ENCODE measurements at places on chromosomes 3 and 15.

DNA sequence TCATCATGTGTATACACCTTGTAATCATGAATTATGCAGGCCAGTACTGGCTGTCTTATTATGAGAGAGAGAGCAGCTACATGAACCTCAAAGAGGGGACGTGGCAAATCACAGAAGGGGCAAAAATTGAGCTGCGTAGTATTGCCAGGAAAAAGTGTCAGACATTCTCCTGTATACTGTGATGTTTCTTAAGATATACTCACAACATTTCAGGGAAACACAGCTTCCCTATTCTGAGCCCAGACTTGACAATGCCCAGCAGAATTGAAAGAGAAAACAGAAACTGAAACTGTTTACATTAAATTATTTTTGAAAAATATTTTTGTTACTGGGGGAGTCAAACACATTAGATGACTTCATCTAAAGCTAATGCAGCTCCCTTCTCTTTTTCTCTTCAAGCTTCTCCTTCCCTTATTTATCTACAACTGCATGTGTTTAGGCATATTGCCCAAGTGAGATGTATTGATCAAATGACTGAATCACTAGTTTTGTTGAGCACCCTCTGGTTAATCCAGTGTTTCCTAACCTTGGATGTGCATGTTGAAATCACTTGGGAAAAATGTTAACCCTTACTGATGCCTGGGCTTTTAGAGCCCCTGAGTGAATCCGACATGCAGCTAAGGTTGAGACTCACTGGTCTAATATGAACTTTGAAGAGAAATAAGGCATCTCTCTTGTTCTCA, 39.5 kb downstream of the CADPS start:
- H3K4me3 ChIP-seq: no peak overlapping the region
- H3K4me1 ChIP-seq: no peaks in the 10 kb centered on the region
- DNase-seq: no peak
- H3K27ac ChIP-seq: no peak overlapping the region

GRCh38 chr3:64411101-64411500, 185.8 kb upstream of the PRICKLE2 start:
- H3K36me3 ChIP-seq: no peaks in the 10 kb centered on the region
- H3K27ac ChIP-seq: no peak overlapping the region
- DNase-seq: no peak
- no peak overlapping the region for H3K4me3 ChIP-seq

DNA sequence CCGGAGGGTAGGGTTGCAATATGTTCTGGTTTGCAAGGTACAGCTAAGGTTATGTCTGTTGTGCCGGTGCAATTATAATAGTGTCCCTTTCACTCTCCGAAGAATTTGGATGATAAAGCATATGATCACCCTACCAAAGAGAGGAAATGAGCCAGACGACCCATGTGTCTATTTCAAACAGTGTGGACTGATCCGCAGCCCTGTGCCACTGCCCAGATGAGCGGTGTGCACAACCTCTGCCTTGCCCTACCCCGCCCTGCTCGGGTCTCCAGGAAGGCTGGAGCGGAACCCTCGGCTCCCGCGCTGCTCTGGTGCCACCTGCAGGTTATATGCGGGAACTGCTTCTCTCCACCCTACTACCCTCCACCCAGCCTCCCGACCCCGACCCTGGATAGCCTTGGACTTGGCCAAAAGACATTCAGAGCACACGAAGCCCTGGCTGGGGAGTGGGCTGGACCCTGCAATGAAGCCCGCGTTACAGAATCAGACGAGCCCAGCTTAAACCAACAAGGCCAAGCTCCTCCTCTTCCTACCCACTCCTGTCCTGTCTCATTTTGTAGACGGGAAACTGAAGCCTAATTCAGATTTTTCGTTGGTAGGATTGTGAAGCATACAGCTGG, 68.4 kb upstream of the CHRNB4 start:
- no peak overlapping the region for H3K4me3 ChIP-seq
- H3K36me3 ChIP-seq: no peaks in the 10 kb centered on the region
- no peak overlapping the region for H3K27ac ChIP-seq
- DNase-seq: peak; percentile 30

DNA sequence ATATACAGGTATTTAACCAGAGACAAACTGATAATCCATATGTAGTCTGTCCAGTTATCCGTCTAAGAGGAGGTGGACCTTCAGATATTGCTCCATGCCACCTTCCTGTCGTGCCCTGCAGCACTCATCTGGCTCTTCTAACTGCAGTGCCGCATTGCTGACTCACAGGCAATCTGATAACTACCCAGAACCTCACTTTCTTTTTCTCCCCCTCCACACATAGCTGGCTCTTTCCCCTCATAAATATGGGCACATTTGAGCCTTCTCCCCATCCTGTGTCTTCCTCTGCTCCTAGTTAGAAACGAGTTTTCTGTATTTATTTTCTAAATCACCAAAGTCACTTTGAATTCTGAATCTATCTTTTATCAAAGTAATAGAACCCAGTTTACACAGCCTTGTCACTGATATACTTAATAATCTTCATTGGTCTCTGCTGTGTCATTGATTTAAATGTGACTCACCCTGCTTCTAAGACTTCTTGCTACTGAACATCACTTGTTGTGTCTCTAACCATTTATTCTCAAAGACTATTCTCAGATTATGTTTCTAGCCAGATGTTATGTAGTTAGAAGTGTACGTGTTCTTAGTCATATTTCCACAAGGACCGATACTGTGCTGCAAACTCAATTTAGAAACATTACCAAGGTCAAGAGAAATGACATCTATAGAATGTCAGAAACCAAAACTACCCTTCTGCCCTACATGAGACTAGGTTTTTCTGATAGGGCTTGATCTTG, 17.4 kb upstream of the KCNMB2 start:
- no peak overlapping the region for H3K27ac ChIP-seq
- no peaks in the 10 kb centered on the region for H3K27me3 ChIP-seq
- no peak overlapping the region for H3K4me3 ChIP-seq
- DNase-seq: no peak

GRCh38 chr3:108673988-108674661, 83.1 kb downstream of the RETNLB start:
- no peak overlapping the region for H3K4me3 ChIP-seq
- no peak for DNase-seq
- H3K27me3 ChIP-seq: no peaks in the 10 kb centered on the region
- H3K27ac ChIP-seq: no peak overlapping the region
- no peaks in the 10 kb centered on the region for H3K4me1 ChIP-seq

- H3K27me3 ChIP-seq: no peaks in the 10 kb centered on the region
- no peaks in the 10 kb centered on the region for H3K4me1 ChIP-seq
- no peak overlapping the region for H3K4me3 ChIP-seq
- no peaks in the 10 kb centered on the region for H3K36me3 ChIP-seq
- DNase-seq: no peak
Measured at GRCh38 chr3:86175593-86176444, 815.1 kb downstream of the VGLL3 start.

GRCh38 chr3:180252683-180253082, 215.9 kb upstream of the PEX5L start:
- H3K27me3 ChIP-seq: no peaks in the 10 kb centered on the region
- H3K27ac ChIP-seq: no peak overlapping the region
- H3K36me3 ChIP-seq: no peaks in the 10 kb centered on the region
- no peak for DNase-seq

DNA sequence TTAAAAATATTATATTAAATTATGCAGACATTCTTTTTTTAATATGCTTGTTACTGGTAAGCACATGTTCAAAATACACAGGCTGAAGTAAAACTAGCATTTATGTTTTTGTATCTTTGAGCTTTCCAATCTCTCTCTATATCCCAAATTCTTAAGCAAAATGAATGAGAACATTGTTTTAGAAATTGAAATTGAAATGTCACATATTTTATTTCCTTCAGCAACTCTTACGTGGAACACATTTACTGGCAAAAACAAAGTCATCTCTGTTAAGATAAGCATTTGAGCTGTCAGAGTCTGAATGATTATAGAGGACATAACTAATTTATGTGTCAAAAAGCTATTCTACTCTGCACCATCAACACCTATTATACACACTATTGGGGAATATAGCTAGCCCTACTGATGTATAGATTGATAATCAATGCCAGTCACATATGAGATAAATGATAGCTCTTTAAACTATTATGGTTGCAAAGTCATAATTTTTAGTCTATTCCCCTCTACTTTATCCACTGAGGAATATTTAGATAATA, 535.4 kb upstream of the BCHE start:
- no peaks in the 10 kb centered on the region for H3K4me1 ChIP-seq
- no peak overlapping the region for H3K4me3 ChIP-seq
- no peaks in the 10 kb centered on the region for H3K27me3 ChIP-seq

- no peaks in the 10 kb centered on the region for H3K4me1 ChIP-seq
- H3K4me3 ChIP-seq: no peak overlapping the region
- no peaks in the 10 kb centered on the region for H3K27me3 ChIP-seq
- H3K36me3 ChIP-seq: no peaks in the 10 kb centered on the region
Measured at GRCh38 chr3:42730294-42730693, 27.7 kb upstream of the HHATL start.

GRCh38 chr3:131370935-131371687, 10.5 kb upstream of the NUDT16 start:
- peaks cover 4% of the 10 kb centered on the region for H3K27me3 ChIP-seq
- no peak overlapping the region for H3K27ac ChIP-seq
- peaks cover 17% of the 10 kb centered on the region for H3K4me1 ChIP-seq
- DNase-seq: peak; percentile 32
- H3K4me3 ChIP-seq: peak overlapping the region; percentile 61
- H3K36me3 ChIP-seq: peaks cover 42% of the 10 kb centered on the region

- no peaks in the 10 kb centered on the region for H3K4me1 ChIP-seq
- H3K27me3 ChIP-seq: no peaks in the 10 kb centered on the region
- DNase-seq: no peak
- no peak overlapping the region for H3K27ac ChIP-seq
- H3K36me3 ChIP-seq: no peaks in the 10 kb centered on the region
Measured at GRCh38 chr3:142647856-142648255, 51.7 kb downstream of the PLS1 start.

DNA sequence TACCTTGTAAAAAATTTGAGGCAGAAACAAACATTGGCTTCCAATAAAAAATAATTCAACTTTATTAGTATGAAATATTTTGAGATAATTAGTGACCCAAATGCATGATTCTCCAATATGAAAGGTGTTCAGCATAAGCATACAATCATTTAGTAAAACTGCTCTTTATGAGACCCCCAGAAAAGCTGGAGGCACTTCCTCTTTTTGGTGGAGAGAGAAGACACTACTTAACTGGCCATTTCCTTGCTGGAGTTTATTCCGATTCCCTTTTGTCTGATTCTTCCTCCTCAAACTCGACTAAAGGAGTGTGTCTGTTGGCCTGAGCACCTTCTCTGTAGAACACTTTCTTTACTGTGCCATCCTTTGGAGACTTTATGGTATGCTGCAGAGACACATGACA, 34.8 kb upstream of the DCUN1D1 start:
- no peak overlapping the region for H3K4me3 ChIP-seq
- no peaks in the 10 kb centered on the region for H3K27me3 ChIP-seq
- H3K36me3 ChIP-seq: peaks cover 38% of the 10 kb centered on the region
- peak overlapping the region; percentile 41 for H3K27ac ChIP-seq
- H3K4me1 ChIP-seq: no peaks in the 10 kb centered on the region
- DNase-seq: no peak

DNA sequence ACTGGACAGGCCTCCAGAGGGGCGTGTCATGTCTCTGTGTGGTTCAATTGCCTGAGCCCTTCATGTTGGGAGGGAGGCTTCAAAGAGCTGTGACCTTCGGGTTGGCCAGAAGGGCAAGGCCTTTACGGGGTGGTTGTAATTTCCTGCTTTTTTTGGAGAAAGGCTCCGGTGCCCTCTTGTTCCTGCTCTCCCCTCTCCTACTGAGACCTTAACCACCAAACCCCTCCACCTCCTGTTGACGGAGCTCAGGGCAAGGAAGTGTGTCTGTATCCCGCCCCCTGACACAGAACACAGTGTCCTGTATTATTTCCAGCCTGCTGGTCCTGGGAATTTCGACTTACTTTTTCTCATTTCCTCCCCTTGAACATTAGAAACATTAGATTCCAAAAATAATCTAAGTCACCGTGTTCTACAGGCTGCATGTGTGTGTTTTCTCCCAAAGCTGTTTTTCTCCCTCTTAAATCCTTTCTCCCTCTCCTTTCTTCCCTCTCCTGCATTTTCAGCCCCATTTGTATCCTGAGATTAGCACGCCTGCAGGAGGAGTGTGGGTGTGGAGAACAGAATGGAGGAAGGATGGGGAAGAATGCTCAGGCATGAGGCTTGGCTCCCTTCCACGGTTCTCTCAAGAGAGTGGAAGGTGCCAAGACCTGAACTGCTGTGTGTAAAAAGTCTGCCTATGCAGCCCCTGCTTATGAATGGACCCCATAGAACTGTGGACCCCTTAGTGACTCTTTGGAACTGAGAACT, 285.4 kb upstream of the ROPN1 start:
- no peaks in the 10 kb centered on the region for H3K27me3 ChIP-seq
- no peaks in the 10 kb centered on the region for H3K36me3 ChIP-seq
- H3K4me1 ChIP-seq: no peaks in the 10 kb centered on the region
- no peak overlapping the region for H3K27ac ChIP-seq
- H3K4me3 ChIP-seq: no peak overlapping the region

DNA sequence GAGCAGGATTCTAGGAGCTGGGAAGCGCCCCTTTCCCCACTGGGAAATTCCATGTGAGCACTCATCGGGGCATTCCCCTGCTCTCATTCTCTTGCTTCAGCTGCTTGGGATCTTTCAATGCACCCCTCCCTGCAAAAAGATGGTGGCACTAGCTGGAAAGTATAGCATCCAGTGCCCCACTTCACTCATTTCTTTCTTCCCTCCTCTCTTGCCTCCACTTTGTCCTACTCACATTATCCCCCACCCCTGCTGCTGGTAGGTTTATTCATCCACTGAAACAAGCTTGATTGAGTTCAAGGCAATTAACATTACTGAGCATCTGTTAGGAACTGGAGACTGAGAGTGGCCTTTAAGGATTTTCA, 84.8 kb upstream of the LIMD1 start:
- no peaks in the 10 kb centered on the region for H3K36me3 ChIP-seq
- no peak overlapping the region for H3K27ac ChIP-seq
- no peaks in the 10 kb centered on the region for H3K4me1 ChIP-seq
- no peak for DNase-seq
- H3K27me3 ChIP-seq: no peaks in the 10 kb centered on the region

- H3K4me1 ChIP-seq: no peaks in the 10 kb centered on the region
- H3K27me3 ChIP-seq: no peaks in the 10 kb centered on the region
- H3K36me3 ChIP-seq: peaks cover 15% of the 10 kb centered on the region
- no peak overlapping the region for H3K4me3 ChIP-seq
- DNase-seq: no peak
Measured at GRCh38 chr3:8945890-8946600, 17.2 kb downstream of the RAD18 start.

DNA sequence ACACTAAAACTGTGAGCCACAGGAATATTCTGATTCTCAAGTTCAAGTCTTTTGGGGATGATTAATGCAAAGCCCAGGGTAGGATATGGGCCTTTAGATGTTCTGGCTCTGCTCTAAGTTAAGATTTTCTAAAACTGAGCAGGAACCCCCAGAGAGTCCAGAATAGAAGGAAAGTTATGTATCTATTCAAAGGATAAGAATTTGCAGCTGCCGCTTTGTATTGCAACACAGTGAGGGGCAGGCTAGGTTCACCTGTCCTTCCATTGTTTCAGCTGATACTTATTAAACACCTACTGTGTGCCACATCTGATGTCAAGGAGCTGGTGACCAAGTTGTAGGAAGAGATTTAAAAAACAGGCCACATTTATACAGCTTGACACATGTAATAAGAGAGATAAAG, 290.4 kb downstream of the MAGI1 start:
- no peaks in the 10 kb centered on the region for H3K4me1 ChIP-seq
- no peak for DNase-seq
- H3K36me3 ChIP-seq: no peaks in the 10 kb centered on the region
- no peak overlapping the region for H3K4me3 ChIP-seq
- no peak overlapping the region for H3K27ac ChIP-seq
